Stimulated activated CD4-positive, alpha-beta T cell treated with anti-CD3 and anti-CD28 coated beads, Interleukin-15, amount 100 ng/mL, for 48 hours (primary cell): ENCODE measurements at places on chromosomes 1 and 21.

- DNase-seq, result no peak
These were observed 546 bp downstream of the POU2F1 start for GRCh38 chr1:167221126-167221737.

GRCh38 chr1:244962130-244962529, 97.8 kb upstream of the HNRNPU start:
- DNase-seq, result no peak

DNA sequence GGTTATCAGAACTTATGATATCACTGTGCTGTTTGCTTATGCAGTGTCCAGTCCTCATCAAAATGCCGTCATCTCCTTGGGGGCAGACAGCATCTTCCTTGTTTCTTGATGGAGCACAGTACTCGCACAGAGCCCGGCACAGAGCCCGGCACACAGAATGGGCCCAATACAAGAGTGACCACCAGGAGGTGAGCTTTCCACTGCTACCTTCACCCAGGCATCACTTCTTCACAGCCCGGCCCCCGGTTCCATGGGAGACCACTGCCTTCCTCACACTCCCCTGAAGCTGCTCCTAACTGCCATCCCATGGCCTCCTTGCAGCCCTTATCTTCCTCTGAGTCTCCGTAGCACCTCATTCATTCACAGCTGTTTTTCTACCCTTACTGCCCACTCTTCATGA, 94.0 kb downstream of the TNR start:
- no peak for DNase-seq

GRCh38 chr1:168518201-168518689, 25.6 kb downstream of the XCL2 start:
- no peak for DNase-seq

- DNase-seq, result no peak
These were observed 43.4 kb upstream of the RHOU start for GRCh38 chr1:228691926-228692325.

DNA sequence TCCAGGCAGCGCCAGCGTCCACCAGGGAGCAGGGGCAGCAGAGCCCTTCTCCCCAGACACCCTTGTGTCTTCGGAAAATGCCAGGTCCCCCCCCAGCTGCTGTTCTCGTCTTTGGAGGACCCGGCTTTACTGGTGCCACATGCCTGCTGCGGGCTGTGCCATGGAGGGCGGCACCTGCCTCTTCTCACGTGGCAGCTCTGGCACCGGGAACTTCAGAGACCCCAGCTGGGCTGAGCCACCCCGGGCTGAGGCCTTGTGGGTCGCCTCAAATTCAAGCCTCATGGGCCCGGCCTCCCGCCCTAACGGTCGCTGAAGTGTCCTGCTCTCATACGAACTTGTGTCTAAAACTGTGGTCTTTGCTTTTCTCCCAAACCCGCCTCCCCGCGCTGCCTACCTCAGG, 27.0 kb upstream of the C1orf159 start:
- DNase-seq, result no peak

GRCh38 chr1:21696931-21697330, 27.8 kb upstream of the RAP1GAP start:
- no peak for DNase-seq
